Left renal pelvis (tissue), 4 donors: ENCODE measurements at places on chromosomes 1 and 21. TPM values are rescaled to one million over a fixed set of nuclear protein-coding genes. Genes with fewer than 3 reads are reported as not detected.

GRCh38 chr1:2603521-2604155 is 17.1 kb downstream of the PRXL2B start:
- no peak for DNase-seq

DNA sequence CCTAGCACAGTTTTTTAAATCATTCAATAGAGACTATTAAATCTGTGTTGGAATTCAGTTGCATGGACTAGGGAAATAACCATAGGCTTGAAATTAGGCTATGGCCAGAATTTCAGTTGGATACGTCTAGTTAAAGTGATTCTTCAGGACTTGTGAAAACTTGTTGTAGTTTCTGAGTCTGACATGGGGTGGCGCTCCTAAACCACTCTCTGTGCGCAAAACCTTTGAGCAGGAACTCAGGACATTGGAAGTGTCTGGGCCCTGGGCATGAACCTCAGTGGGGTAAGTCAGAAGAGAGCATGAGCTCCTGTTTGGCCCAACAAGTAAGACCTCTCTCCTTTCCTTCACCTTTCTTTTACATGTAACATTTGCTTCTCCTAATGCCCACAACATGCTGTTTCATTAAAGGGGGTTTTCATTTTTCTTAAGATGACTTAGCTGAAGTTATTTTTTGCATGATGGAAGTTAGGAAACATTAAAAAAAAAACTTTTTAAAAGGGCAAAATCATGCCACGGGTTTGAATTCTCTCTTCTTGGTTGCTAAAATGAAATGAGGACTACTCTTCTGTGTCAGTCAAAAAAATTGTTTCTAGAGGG is 17.1 kb upstream of the CCDC190 start:
- peak; percentile 18 for DNase-seq

DNA sequence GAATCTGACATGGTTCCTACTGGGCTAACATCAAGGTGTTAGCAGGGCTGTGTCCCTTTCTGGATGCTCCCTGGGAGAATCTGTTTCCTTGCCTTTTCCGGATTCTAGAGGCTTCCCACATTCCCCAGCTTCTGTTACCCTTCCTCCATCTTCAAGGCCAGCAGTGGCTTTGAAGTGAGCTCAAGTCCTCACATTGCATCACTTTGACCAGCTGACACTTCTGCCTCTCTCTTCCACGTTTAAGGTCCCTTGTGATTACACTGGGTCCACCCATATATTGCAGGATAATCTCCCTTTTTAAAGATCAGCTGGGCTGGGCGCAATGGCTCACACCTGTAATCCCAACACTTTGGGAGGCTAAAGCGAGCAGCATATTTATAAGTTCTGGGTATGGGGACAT is 33.1 kb downstream of the CNST start:
- DNase-seq: no peak

The SLC41A1 gene
- polyA plus RNA-seq: 28.4 TPM

DNA sequence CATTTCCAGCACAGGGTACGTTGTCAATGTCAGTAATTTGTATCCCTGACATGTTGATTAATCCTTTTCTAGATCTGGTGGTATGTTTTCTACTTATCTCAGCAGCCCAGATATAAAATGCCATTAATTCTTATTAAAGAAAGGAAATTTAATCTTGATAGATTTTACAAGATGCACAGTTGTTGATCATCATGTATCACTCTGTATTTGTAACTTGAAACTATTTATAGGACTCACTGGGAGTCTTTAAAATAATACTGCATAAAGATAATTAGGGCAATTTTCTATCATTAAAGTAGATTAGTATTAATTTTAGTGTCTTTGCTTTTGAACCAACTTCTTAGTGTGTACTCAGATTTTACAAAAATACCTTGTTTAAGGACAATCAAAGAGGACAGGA is 84.9 kb downstream of the GREM2 start:
- no peak for DNase-seq

GRCh38 chr1:13540866-13541265 is 27.1 kb upstream of the LRRC38 start:
- DNase-seq: no peak

DNA sequence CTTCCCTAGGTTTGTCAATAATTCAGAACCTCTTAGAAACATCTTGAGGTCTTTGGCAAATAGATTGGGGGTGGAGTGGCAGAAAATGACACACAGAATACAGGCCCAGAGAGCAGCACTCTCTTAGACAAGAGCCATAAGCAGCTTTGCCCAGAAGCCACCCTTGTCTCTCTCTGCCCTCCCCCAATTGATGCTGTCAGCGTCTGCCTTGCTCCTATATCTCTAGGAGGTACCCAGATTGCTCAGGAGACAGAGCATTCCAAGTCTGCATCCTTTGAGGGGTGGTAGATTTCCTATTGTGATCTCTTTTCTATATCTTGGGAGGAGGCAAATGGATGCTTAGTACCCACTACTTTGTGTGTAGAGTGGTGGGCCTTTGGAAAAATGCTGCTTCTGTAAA is 1.8 kb downstream of the RGL1 start:
- DNase-seq: no peak

DNA sequence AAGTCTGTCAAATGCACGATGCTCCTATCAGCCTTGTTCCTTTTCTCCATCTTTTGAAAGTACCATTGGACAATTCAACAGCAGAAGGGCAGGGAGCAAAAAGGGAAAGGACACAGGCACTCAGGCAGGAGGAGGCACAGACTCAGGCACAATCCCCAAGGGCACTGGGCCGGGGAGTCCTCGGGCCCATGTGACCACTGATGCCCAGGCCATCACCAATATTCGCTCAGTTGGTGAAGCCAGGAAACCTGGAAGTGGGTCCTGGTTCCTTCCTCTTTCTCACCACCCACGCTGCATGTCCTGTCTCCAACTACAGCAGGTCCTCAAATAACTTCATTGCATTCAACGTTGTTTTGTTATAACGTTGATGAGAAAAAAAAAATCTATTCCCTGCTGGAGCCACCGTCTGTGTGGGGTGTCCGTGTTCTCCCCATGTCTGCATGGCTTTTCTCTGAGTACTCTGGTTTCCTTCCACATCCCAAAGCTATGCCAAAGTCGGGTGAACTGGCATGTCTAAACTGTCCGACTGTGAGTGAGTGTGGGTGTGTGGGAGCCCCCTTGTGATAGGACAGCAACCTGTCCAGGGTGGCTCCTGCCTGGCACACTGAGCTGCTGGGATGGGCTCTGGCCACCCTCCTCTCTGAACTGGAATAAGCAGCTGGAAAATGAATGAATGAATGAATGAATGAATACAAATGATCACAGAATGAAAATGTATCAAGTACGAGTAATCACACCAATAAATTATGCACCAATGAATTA is 12.5 kb downstream of the NID1 start:
- DNase-seq: no peak

GRCh38 chr1:60636946-60637345 is 445.4 kb upstream of the NFIA start:
- no peak for DNase-seq

DNA sequence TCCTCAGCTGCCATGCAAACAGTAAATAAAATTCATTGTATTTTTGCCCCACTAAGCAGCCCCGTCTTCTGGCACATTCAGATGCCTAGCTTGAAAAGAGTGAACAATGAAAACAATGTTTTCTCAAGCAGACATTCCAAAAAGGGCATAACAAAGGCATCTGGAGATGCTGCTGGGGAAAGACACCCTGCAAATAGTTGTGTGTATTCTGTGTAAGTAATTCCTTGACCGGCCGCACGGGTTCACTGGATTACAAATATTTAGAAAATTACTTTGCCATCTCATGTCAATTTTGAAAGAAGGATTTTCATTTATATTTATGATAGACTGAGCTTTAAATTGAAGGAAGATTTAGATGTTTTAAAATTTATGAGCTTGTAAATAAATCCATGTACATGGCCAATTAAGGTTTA is 142.2 kb downstream of the SLC45A1 start:
- no peak for DNase-seq

GRCh38 chr1:60637651-60638050 is 444.7 kb upstream of the NFIA start:
- no peak for DNase-seq

DNA sequence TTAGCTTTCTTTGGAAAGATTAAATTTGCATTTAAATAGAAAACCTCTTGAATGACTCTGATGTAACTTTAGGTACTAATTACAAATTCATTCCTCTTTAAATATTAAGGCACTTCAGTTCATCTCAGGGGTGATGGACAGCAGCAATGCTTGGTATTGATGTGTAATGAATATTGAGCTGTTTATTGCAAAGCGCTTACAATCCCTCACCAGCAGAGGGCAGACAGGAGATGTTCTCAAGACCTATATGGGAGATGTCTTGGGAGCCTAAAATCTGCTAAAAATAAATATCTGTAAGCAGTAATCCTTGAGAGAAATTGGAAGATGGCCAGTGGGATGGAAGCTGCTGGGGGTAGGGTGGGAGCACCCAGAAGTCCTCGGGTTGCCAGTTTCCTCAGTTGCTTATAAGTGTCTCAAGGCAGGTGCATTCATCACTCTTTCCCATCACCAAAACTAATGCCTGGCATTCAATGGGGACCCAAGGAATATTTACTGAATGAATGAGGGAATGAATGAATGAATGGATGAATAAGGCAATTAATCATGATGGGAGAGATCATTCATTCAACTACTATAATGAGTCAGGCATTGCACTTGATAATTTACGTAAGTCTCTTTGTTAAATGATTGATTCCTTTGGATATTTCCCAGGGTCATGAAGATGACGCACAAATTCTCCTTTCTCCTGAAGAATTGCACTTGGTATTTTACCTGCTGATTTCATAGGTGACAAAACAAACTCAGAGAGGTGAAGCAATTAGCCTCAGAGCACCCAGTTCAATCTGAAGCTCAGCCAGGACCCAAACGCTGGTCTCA is 2.3 kb downstream of the KLHDC8A start:
- no peak for DNase-seq

DNA sequence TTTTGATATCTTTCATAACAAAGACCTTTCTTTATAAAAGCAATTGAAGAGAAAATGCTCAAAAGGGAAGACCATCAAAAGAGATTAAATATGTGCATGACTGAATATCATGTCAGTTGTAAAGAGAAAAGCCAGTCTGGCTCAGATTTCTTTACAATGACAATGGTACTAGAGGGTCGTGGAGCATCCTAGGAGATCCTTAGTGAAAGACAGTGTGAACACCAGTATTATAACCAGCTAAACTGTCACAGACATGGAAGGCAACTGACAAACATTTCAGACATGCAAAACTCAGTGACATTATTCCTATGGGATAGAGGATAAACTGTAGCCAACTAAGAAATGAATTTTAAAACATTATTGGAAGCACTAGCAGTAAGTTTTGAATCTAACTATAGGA is 27.1 kb upstream of the ADARB1 start:
- DNase-seq: no peak

- no peak for DNase-seq
These were observed 1.2 kb downstream of the SH3BGR start for GRCh38 chr21:39452970-39453342.

DNA sequence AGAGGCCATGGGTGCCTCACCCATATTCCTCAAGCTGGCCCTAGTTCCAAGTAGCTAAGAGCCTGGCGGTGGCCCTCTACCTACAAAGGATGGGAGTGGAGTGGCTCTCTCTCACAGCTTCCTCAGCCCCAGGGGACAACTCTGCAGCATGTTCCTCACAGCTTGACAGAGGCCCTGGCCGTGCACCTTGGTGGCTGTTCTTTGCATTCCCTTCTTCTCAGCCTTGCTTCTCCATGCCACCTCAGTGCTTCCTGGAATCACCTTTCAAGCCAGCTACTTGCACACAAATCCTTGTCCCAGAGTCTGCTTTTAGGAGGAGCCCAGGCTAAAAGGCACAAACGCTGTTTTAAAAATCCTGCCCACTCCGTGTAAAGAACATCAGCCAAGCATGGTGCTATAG is 69.0 kb upstream of the DIRAS3 start:
- no peak for DNase-seq

DNA sequence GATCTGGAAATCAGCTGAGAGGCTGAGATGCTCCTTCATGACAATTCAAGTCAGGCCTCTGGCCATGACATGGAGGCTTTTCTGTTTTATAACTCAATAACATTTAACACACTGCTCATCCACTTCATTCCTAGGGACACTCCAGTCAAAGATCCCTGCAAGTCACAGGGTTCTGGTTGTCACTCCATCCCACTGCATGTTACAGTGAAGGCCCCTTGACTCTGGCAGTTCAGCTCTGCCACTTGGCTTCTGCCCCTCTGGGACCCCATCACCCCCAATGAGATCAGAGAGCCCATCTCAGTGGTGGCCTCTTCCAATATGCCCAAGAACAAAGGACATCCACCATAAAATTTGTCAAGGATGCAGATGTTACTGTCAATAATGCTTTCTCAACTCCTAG is 10.0 kb upstream of the FAM110D start:
- DNase-seq: no peak

GRCh38 chr21:38429011-38429410 is 69.3 kb downstream of the ERG start:
- DNase-seq: no peak

The CCDC185 gene
- polyA plus RNA-seq: not detected

DNA sequence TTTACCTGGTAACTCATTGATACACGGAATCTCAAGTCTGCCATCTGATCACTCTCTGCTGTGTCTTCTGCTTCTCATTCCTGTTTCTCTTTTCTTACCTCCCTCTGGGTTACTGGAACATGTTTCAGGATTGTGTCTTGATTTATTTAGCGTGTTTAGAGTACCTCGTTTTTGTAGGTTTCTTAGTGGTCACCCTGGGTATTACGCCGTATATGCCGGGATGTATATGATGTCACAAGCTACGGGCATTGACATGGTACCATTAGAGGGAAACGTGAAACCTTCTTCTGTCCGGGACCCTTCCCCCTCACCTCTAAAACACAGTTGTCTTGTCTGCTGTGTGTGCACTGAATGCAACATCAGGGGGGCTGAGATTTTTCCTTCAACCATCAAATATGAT is 2.8 kb downstream of the ACTRT2 start:
- DNase-seq: no peak

The RBM8A gene
- polyA plus RNA-seq: 186 TPM

The LCE1A gene
- not detected for polyA plus RNA-seq

DNA sequence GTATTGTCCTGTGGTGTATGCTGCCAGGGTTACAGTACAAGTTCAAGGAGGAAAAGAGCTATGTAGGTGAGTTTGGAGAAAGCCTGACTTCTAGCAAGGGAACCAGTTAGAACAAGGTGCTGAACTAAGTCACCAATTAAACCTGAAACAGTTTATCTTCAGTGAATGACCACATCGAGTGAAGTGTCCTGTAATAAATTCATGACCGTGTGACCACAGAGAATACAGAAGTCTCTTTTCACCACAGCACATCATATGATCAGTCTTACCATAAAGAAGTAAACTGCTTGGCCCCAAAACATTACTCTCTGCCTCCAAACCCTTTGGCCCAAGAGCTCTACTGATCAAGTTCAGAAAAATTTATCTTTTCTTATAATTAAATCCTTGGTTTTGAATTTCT is 141.4 kb downstream of the DAB1 start:
- no peak for DNase-seq

- no peak for DNase-seq
These were observed 56.5 kb downstream of the GALNT2 start for GRCh38 chr1:230123280-230124185.

- DNase-seq: no peak
These were observed 62.3 kb upstream of the ECE1 start for GRCh38 chr1:21352586-21352985.
